Stimulated activated CD4-positive, alpha-beta T cell treated with anti-CD3 and anti-CD28 coated beads, Interleukin-2, amount 100 ng/mL, for 48 hours (primary cell): ENCODE measurements at places on chromosomes 3 and 15.

GRCh38 chr15:83198476-83198875 lies 9.1 kb downstream of the HDGFL3 start:
- no peak for DNase-seq

GRCh38 chr3:111768571-111769100 lies 90.4 kb upstream of the PHLDB2 start:
- DNase-seq, result no peak

GRCh38 chr3:196179380-196180308 lies 31.6 kb downstream of the ZDHHC19 start:
- peak; percentile 70 for DNase-seq

- DNase-seq, result no peak
Measured at GRCh38 chr3:127735767-127736693, 63.3 kb downstream of the ABTB1 start.

DNA sequence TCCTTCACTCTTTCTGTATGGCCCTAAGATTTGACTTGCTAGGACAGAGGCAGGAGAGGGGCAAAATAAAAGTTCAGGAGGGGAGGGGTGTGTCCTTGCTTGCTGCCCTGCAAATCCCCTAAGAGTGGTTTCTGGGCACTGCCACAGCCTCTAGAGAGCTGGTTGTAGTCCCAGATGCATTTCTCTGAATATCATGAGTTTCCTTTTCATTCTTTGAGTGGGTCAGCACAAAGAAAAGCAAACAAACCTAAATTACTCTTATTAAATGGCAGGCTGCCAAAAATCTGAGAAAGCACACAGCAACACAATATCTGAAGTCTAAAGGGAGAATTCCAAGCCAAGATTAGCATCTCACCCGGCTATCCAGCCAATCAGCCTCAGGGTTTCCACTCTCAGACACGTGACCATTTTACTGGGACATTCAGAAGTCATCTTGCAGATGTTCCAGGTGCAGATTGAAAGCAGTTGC lies 919.3 kb downstream of the TUSC7 start:
- no peak for DNase-seq

GRCh38 chr3:84621823-84622222 lies 337.0 kb upstream of the CADM2 start:
- DNase-seq, result no peak

DNA sequence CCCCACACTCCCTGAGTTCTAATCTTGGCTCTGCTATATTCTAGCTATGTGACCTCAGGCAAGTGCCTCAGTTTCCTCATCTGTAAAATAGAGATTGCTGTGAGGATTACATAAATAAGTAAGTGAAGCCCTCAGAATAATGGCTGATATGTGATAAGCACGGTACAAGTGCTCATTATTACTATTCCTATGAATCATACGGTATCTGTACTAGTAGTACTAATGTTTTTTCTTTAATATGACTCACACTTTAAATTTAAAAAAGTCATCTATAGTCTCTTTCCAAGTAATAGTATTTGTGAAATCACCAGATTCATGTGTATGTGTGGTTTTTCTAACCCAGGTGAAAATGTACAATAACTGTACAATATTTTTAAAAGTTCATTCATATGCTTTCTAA lies 58.7 kb downstream of the CLDN11 start:
- DNase-seq, result no peak

GRCh38 chr3:185927501-185928200 lies 10.2 kb downstream of the TRA2B start:
- no peak for DNase-seq

- DNase-seq, result peak; percentile 58
Measured at GRCh38 chr3:38453075-38453912, at the start of gene ACVR2B. Gene ACVR2B, plus strand, starts transcription at chr3:38453890. Its CDS starts 433 bp downstream, at chr3:38454323.

DNA sequence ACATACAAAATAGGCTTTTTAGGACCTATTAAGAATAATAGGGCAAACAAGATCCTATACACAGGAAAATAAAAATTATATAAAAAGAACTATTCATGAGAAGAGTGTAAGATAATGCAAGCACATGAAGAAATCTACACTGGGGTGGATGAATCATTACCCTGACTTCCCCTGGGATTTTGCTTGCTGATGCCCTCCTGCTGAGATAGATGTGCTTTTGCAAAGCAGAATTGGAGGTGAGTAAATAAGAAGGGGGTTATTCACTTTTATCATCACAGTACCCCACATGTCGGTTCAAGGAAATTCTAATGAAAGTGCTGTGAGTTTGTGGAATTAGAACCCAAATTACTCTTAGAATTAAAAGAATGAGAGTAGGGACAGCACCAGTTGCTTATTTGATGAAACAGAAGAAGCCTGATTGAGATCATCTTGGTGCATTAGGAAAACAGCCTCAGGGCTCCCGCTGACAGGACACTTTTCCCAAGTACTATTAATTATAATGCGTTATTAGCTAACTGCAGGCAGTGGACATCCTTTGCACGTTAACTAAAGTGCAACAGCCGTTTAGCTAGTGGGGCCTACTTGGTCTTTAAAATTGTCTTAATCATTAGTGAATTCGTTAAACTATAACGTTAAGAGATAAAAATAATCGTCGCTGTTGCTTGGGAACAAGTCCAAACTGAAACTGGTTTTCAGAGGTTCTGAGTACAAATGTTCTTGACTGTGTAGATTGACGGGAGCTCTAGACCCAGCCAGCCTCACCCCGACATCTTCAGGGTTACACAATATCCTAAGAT lies 48.4 kb downstream of the SLC2A2 start:
- DNase-seq, result no peak

- no peak for DNase-seq
Measured at GRCh38 chr3:182843478-182843877, 50.2 kb downstream of the ATP11B start.

DNA sequence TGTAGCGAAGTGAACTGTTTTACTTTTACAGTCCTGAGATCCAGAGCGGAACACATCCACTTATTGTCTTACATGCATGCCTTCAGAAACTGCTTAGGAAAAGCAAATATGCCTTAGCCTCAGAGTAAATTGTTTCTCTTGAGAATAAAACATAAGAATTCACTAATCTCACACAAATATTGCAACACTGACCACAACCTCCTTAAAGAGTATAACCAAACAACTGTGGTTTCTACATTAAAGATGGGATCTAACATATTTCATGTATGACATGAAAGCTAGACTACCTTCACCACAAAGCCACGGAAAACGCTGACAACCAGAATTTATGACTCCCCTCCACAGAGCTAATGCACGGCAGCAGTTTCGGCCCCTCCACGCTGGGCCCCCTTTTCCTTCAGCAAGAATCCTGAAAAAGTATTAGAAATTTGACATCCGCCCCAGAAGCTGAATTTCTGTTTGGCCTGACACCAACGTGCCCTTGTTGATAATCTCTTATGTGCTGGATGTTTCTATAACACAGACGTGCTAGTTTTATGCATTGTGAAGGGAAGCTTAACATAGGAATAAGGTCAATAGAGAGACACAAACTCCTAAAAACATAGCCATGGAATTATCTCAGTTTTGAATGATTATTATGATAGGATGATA lies 84.6 kb downstream of the GREM1 start:
- DNase-seq, result no peak

DNA sequence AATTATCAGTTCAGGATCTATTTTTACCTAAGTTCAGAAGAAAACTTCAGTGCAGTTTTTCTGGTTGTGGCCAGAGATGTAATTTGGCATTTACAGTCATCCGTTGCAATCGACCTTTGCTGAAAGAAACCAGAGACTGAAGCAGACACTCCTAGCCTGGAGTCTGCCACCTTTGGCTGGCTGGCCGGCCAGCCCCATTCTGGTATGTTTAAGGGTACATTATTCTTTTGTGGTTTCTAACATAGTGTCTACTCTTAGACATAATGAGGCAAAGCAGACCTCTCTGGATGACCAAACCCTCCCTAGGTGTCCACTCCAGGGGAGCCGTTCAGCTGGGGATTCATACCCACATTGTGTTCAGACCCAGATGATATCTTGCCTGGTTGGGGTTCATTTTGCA lies 275.9 kb upstream of the TPM1 start:
- DNase-seq, result no peak

GRCh38 chr15:66128116-66128680 lies 125.4 kb downstream of the MEGF11 start:
- DNase-seq, result no peak

GRCh38 chr15:69296606-69297005 lies 2.1 kb upstream of the PAQR5 start:
- no peak for DNase-seq

DNA sequence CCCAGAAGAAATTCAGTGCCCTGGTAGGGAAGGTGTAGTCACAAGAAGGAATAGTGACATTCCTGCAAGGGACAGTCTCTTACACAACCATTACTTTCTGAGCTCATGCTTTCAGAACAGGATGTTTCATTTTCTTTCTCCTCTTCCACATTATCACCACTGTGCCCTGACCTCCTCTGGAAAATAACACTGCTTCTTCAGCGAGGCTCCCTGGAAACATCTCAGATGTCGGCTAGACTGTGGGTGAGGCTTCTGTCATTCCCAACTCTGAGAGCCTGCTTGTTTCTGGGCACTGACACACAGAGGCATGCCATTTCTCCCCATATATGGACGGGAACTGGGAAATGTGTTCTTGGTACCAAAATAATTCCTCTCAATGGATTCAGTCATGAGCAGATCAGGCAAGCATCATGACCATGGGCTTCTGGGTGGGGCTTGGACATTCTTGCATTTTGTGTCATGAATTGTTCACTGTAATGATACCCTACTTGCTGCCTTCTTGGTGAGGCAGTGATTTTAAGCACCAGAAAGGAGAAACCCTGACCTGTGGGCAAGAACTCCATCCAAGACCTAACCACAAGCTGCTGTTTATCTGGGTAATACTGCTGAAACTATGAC lies 14.3 kb upstream of the TNFAIP8L3 start:
- DNase-seq, result no peak

- DNase-seq, result no peak
Measured at GRCh38 chr3:5039585-5039984, 60.3 kb downstream of the BHLHE40 start.

GRCh38 chr3:78893161-78893560 lies 874.6 kb downstream of the ROBO1 start:
- DNase-seq, result no peak

DNA sequence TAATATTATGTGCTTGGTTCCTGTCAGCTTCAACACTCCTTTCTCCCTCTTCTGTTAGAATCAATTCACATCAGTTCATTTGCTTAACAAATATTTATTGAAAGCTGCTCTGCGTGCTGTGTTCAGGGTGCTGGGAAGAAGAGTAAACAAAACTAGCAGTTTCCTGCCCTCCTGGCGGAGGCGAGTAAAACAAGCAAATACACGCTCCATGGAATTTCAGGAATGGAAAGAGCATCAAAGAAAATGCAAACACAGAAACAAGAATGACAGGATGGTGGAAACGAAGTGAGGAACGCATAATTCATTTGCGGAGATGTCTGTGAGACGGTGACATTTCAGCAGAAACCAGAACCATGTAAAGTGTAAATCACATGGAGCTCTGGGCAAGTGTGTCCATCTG lies 49.4 kb upstream of the SPTSSB start:
- no peak for DNase-seq

DNA sequence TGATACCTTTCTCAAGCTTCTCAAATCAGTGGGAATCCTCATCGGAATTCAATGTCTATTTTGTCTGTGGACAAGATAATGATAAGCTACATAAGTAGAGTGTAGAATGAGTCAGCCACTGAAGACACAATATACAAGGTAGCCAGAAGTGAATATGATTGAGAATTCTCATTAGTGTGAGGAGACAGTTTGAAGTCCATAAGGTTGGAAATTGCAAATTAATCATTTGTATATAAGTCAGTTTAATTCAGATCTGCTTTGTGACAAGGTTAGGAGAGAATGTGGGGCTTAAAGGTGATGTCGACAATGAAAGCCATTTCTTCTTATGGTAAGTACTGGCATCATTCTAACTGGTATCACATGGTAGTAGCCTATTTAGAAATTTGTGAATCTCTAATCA lies 4.2 kb downstream of the ARPP21 start:
- DNase-seq, result no peak

DNA sequence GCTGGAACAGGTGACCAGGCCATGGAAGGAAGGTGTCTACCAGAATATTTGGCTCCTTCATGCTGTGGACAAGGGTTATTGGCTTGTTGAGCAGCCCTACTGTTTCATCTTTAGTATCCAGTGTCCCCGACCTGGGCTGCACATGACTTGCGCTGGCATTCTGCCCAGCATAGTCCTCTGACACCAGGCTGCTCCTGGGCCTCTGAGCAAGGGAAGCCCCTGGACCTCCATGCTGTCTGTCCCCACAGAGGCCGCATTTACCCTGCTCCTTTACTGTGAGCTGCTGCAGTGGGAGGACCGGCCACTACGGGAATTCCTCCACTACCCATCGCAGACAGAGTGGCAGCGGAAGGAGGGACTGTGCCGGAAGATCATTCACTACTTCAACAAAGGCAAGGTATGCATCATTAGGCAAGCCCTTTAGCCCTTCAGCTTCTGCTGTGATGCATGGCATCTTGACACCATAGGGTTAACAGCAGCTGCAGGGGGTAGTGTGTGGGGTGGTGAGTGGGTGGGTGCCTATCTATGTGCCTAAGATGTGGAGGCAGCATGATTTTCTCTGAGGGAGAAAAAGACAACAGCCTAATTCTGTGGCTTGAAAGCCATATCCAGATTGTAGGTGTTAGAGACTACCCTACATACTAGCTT lies 44.0 kb upstream of the MANF start:
- no peak for DNase-seq

- DNase-seq, result no peak
Measured at GRCh38 chr3:111676211-111677006, 81.3 kb upstream of the ZBED2 start.

- DNase-seq, result no peak
Measured at GRCh38 chr3:172275586-172275985, 172.7 kb downstream of the GHSR start.

GRCh38 chr15:83845230-83845629 lies 191.3 kb downstream of the ADAMTSL3 start:
- no peak for DNase-seq

DNA sequence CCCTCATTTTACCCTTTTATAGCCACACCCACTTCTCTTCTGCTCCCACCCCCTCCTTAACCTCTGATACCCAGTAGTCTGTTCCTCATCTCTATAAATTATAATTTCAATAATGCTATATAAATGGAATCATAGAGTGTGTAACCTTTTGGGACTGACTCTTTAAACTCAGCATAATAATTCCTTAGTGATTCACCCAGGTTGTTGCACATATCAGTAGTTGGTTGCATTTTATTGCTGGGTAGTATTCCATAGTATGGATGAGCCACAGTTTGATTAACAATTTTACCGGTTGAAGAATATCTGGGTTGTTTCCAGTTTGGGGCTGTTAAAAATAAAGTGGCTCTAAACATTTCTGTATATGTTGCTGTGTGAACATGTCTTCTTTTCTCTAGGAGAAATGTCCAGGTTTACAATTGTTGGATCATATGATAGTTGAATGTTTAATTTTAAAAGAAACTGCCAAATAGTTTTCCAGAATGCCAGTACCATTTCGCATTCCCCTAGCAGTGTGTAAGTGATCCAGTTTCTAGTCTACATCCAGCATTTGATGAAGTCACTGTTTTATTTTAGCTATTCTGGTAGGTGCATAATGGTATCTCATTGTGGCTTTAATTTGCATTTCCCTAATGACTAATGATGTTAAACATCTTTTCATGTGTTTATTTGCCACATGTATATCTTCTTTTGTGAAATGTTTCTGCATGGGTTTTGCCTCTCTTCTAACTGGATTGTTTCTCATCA lies 68.5 kb downstream of the VPS8 start:
- no peak for DNase-seq
